ENCODE measurements at places on chromosomes 1 and 21.

- no peak for DNase-seq
Measured at GRCh38 chr1:2866422-2867086, 65.1 kb upstream of the TTC34 start.

- DNase-seq, result peak; percentile 24
Measured at GRCh38 chr1:2528016-2528415, 1.6 kb upstream of the PANK4 start.

DNA sequence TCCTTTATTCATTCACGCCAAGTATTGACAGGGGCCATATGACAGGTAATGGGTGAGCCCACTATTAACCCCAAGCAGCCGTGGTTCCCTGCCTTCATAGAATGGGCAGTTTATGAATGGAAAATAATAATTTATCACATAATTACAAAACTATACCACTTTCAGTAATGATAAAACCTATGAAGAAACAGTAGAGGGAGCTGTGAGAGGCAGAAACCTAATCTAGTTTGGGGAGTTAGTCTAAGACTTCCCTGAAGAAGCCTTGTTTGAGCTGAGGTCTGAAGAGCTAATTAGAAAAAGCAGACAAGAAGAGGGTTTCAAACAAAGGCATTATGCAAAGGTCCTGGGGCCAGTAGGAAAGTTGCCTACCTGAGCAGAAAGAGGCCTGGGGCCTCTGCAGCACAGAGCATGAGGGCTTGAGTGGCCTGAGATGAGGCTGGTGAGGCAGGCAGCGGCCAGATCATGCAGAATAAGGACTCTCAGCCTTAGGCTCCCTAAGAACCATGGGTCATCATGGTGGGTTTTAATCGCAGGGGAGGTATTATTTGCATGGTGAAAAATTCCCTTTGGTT is 142.8 kb downstream of the ATG4C start:
- DNase-seq, result no peak

GRCh38 chr1:221069986-221070385 is 190.7 kb downstream of the HLX start:
- no peak for DNase-seq

DNA sequence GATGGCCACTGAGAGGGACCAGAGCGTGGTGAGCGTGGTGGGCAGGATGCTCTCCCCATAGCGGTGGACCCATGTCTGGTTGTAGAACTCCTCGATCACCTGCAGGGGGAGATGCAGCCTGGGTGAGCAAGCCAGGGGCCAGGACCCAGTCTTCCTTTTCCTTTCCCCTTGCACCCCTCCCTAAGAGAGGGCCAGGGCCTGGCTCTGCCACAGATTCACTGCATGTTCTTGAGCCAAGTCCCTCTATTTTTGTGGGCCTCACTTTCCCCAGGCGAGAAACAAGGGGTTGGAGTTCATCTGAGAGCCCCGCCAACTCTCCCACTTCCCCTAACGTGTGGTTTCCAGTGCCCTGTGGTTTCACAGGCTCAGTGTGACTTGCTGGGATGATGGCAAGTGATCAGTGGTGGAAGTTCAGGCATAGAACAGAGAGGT is 27.5 kb downstream of the SLC2A1 start:
- no peak for DNase-seq

- no peak for DNase-seq
Measured at GRCh38 chr21:23384679-23385078, 2222.6 kb downstream of the MRPL39 start.

DNA sequence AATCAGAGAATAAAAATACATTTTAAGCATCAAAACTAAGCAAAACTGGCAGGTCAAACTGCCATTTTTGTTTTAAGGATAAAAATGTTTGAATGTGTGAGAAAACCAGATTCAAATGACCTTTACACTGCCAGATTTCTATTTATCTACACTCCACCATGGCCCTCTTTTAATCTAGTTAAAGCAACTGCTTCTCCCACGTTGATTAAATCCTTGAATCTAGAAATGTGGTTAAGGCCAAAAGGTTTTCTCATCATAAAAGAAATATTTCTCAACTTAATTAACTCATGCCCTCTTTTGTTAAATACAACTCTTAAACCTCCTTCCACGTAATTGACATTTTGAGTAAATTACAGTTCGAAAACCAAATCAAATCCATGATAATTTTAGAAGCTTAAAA is 15.0 kb downstream of the EGLN1 start:
- no peak for DNase-seq

DNA sequence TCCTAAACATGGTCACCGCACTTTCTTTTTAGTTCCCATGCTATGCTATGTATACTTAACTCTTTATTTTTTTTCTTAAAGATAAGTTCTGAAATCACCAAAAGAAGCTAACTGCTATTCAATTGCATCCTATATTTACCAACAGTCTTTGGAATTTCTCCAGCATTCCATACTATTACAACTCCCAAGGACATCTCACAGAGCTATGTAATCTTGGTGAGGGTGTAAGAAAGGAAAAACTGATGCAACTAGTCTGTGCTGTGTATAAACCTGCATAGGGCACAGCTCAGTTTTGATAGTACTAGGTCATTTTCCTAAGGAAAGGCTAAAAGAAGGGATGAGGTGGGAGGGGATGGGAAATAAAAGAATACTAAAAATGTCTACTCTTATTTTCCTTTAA is 78.0 kb downstream of the PTPN14 start:
- DNase-seq, result no peak

DNA sequence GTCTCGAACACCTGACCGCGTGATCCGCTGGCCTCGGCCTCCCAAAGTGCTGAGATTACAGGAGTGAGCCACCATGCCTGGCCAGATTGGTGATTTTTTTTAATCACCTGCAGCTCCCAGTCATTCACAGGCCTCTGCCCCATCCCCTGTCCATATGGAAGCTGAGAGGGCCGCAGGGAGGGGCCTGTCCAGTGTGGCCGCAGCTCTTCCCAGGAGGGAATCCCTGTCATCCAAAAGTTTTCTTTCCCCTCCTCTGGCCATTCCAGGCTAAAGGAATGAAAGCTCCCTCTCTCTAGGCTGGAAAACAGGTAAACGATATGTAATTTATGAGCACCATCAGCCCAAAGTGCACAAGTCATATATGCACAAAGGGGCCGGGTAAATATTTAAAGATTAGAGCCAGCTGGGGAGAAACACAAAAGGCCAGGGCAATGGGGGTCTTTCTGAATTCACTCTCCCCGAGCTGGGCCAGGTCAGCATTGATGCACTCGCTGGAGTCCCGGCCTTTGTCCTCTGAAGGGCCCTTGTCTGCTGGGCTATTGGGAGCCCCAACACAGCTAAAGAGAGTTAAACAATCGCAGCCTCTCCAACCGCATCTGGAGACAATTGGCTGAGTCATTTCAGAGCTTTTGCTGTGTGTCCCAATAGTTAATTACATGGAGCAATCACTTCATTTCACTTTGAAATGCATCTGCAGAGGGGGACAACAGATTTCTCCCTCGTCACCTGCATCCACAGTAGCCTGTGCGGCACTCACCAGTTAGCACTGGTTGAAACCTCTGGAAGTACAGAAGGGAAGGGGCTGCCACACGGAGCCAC is 3.8 kb upstream of the HES3 start:
- no peak for DNase-seq

GRCh38 chr21:42056996-42057689 is 14.0 kb upstream of the UMODL1 start:
- no peak for DNase-seq

DNA sequence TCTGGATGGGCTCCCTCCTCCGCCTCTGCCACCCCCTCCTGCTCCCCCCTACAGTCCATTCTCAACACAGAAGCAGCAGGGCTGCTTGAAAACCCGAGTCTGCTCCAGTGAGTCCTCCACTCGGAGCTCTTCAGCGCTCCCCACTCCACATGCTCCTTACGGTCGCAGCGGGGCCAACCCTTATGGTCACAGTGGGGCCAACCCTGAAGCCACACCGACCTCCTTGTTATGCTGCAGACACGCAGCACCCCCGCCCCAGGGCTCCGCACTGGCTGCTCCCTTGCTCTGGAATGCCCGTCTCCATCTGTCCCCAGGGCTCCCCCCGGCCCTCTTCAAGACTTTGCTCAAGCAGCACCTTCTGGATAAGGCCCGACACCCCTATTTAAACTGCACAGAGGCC is 22.6 kb downstream of the GPR157 start:
- no peak for DNase-seq

DNA sequence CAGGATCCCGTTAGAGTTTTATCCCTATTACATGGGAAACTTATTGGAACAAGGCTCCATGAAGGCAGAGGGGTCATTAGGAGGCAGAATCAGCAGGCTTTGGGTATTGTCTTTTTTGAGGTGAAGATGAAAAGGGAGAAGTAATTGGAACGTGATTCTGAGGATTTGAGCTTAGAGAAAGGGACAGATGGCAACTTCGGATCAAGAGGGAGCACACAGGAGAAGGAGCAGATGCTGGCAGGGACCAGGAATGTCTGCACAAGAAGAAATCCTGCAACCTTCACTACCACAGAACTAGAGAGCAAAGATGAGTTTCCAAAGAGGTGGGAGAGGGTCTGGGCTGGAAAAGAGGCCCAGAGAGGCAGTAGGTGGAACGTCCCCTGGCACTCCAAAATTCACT is 202.8 kb downstream of the RRAGC start:
- no peak for DNase-seq

DNA sequence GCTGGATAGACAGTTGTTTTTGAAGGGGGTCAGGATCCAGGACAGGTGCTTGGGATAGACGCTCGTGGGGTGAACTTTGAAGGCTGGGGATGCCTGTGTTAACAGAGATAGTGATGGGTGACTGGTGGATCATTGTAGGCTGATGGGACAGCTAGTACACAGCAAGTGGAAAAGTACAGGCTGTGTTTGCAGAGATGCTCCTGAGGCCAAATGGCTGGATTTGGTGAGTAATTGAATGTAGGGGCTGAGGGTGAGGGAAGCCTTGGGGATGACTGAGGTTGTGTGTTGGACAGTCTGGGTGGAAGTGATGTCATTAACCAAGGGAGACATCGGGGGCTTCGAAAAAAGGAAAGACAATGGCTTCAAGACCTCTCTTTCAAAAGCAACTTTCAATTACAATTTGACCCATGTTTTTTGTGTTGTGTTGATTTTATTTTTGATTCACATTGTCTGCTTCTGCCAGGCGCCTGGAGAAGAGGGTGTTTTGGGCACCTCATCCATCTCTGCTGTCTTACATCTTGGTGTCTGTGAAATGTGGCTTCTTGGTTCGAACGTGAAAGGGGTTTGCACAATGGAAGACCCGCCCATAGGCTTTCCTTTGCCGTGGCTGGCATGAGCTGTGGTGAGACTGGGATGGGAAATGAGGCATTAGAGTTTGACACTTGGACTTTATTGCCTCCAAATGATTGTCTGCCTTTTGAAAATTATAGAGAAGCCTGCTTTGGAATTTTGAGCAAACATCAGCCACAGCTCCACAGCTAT is 147.5 kb downstream of the FOXD2 start:
- DNase-seq, result no peak

DNA sequence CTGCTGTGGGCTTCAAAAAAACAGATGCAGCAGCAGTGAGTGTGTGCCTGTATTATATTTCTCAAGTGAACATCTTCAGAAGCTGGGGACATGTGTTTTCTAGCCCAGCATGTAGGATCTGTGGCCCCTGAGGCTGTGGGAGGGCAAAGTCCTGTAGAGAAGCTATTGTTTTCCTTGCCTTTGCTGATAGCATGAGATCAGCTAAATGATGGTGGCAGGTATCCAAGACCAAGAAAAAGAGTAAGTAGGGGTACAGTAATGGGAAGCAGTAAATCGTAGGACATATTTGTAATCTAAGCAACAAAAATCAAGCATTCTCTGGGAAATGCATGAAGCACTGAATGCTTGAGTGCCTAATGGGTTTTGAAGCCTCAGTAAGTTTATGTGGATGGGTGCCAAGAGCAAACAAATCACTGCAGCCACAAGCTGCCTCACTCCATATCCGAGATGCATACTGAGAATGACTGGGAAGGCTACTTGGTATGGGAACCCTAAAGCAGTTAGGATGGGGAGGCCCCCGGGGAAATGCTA is 98.3 kb downstream of the CD58 start:
- no peak for DNase-seq

- no peak for DNase-seq
Measured at GRCh38 chr1:182785181-182785580, 4.4 kb upstream of the NPL start.

- DNase-seq, result no peak
Measured at GRCh38 chr1:85707267-85707989, 805 bp downstream of the ZNHIT6 start.

DNA sequence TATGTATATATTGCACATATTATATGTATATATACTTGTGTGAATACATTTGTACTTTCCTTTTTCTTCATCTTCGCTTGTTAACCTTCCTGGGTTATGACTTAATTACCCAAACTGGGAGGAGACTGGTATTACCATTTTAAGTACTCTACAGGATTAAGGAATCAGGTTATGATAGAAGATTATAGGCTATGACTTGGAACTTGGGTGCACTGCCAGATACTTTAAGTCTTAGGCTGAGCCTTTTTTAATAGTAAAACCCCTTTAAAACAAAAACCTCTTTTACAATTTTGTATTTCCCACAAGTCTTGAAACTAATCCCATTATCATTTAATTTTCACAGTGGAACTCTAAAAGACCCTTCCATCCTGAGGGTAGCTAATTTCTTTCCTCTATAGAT is 6.0 kb downstream of the BRWD1 start:
- no peak for DNase-seq

DNA sequence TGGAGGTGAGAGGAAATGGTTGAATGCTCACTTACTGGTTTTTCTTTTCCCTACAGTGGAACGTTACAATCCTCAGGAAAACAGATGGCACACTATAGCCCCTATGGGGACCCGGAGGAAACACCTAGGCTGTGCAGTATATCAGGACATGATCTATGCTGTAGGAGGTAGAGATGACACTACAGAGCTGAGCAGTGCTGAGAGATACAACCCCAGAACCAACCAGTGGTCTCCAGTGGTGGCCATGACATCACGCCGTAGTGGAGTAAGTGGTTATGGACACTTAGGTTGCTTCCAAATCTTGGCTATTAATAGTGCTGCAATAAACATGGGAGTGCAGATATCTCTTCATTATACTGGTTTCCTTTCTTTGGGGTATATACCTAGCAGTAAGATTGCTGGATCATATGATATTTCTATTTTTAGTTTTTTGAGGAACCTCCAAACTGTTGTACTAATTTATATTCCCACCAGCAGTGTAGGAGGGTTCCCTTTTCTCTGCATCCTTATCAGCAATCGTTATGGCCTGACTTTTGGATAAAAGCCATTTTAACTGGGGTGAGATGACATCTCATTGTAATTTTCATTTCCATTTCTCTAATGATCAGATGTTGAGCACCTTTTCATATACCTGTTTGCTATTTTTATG is 48.8 kb upstream of the DARS2 start:
- no peak for DNase-seq

DNA sequence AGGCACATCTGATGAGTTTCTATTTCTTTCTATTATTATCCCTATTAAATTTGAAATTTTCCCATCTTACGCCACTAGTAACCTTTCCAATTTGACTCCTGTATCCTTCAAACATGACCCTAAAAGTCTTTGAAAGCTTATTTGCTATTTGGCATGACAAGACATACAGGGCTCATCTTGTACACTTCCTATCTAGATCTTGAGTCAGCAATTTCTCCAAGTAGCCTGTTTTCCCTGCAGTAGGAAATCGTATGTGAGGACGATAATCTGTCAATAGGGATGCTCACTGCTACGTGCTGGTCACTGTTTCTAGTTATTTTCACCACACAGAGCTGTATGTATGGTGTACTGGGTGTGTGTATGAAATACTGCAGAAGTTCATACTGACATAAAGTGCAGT is 142.7 kb downstream of the CDC42BPA start:
- DNase-seq, result no peak

GRCh38 chr1:47683401-47683800 is 245.6 kb downstream of the FOXD2 start:
- no peak for DNase-seq

Measured in hypothalamus (tissue), 51 donors.